GM23248 (cell line): ENCODE measurements at places on chromosomes 12 and 14. TPM values are rescaled to one million over a fixed set of nuclear protein-coding genes. Genes with fewer than 3 reads are reported as not detected.

ADCY4 gene
- polyA plus RNA-seq = 0.20 and 0.38 TPM in 2 replicates

RAB5B gene
- 65.8 and 66.6 TPM in 2 replicates for polyA plus RNA-seq

TMPRSS12 gene
- polyA plus RNA-seq = not detected in 2 replicates

GRCh38 chr12:122028905-122029560, 7.3 kb downstream of the BCL7A start:
- no peaks in the 10 kb centered on the region for H3K4me1 ChIP-seq
- H3K36me3 ChIP-seq = no peaks in the 10 kb centered on the region
- H3K4me3 ChIP-seq = no peak overlapping the region
- H3K27me3 ChIP-seq = no peaks in the 10 kb centered on the region
- no peak for DNase-seq
- no peak overlapping the region for H3K27ac ChIP-seq

GRCh38 chr12:129696926-129697325, 206.9 kb downstream of the TMEM132D start:
- H3K27ac ChIP-seq = no peak overlapping the region
- H3K4me3 ChIP-seq = no peak overlapping the region
- no peaks in the 10 kb centered on the region for H3K4me1 ChIP-seq
- no peaks in the 10 kb centered on the region for H3K36me3 ChIP-seq
- DNase-seq = no peak

- H3K4me3 ChIP-seq = no peak overlapping the region
- peaks cover 63% of the 10 kb centered on the region for H3K27me3 ChIP-seq
- no peaks in the 10 kb centered on the region for H3K36me3 ChIP-seq
- no peaks in the 10 kb centered on the region for H3K4me1 ChIP-seq
- no peak overlapping the region for H3K27ac ChIP-seq
Measured at GRCh38 chr14:92348154-92348553, 25.2 kb downstream of the SLC24A4 start.
